ENCODE measurements at places on chromosomes 7 and 10.

- no peak for DNase-seq
Observed at GRCh38 chr10:50416881-50417280, 165.6 kb upstream of the ASAH2 start.

DNA sequence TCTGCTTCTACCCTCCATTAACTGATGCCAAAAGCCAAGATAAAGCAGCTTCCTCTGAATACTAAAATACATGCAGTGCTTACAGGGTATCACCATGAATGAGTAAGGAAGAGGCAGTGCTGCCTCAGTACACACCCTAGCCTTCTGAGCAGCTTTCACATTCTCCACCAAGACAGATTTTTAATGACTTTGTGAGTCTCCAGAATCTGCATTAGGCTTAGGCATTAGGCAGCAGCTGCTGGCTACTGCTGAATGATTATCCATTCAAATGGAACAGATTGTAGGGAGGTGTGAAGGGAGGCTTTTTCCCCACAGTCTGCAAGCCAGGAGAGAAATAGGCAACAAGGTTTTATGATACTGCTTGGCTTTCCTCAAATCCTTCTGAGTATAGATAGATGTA is 1226.7 kb upstream of the LRRN3 start:
- DNase-seq = no peak

GRCh38 chr7:86600506-86601290 is 43.0 kb upstream of the GRM3 start:
- DNase-seq = no peak

- no peak for DNase-seq
Observed at GRCh38 chr7:157772486-157773130, 435.8 kb downstream of the DNAJB6 start.

DNA sequence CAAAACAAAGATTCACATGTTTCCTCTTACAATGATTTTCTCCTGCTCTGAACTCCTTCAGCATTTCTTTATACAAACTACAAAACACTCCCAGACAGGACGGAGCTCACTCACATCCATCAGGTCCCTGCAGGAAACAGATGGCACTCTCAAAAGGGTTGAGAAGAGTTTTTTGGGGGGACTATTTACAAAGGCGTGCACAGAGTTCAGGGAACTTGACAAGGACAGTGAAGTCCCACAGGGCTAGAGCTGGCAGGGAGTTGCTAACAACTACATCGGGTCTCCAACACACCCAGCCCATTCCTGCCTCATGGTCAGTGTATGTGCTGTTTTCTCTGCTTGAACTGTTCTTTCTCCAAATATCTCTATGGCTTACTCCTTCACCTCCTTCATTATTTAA is 24.7 kb upstream of the YAE1 start:
- DNase-seq = no peak

DNA sequence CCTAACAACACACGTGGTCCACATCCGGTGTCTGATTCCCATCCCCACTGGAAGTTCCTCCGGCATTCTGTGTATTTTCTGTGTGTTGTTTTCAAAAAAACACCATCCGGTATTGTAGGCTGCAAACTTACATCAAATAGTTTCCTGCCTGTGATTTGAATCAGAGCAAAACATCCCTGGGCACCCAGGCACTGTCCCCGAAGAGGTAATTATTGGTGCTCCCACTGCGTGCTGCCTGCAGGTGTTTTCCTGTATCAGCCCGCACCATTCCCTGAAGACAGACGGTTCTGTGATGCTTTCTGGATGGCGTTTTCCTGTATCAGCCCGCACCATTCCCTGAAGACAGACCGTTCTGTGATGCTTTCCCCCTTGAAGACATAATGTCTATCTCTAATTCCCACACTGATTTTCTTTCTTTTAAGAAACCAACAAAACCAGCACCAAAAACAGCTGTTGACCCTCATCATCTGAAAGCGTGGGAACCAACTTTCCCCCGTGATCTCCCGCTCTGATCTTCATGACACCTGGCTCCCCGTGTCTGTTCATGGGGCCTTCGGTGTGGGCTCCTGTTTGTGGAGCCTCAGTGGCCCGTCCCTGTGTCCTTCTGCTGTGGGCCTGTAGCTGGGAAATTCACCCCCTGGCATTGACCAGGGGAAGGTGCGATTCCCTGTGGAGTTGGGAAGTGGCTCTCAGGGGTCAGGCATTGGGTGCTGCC is 205.3 kb downstream of the ADARB2 start:
- no peak for DNase-seq

- no peak for DNase-seq
Observed at GRCh38 chr10:18664841-18665478, 5.7 kb downstream of the ARL5B start.

DNA sequence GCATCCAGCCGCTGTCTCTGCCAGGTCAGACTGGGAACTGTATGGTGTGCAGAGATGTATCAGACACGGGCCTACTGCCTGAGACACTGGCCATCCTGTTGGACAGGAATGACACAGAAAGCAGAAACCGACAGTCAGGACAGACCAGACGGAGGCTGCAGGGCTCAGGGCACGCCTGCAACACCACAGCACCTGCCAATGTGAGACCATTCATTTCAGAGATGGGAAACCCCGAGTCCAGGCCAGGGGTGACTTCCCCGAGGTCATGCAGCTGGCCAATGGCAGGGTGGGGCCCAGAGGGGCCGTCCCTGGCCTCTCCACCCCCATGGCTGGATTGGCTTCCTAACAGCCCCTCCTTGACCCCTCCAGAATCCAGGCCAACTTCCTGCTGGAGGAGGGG is 34.7 kb downstream of the GRID1 start:
- DNase-seq = no peak

GRCh38 chr10:13505052-13505680 is 23.6 kb downstream of the BEND7 start:
- DNase-seq = no peak

DNA sequence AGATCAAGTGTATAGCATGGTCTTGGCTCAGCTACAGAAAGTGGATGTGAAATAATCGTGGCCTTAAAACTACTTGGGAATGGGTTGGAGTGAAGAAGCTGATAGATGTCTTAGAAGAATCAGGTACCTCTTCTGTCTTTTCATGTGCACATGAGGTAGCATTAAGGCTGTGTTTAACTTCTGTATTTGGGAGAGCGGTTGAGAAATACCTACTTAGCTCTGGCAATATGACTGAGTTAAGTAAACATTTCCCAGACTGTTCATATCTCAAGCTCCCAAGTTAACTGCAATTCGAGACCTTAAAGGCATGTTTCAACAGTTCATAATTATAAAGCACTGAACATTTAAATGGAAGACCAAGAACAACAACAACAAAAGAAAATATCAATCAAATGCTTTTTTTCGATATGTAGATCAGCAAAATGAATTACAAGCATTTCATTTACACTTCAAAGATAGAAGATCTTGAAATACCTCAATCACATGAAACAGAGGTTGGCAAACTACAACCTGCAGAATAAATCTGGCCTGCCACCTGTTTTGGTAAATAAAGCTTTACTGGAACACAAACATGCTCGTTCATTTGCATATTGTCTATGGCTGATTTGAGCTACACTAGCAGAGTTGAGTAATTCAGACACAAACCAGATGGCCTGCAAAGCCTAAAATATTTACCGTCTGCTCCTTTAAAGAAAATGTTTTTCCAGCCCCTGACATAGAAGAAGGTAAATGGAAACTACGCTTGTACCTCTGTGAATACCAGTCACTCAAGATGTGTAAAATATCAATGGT is 337.1 kb upstream of the GLI3 start:
- DNase-seq = no peak

GRCh38 chr10:91626936-91627335 is 5.9 kb downstream of the PPP1R3C start:
- DNase-seq = no peak
